Fibroblast of mammary gland (primary cell): ENCODE measurements at places on chromosomes 6 and 20.

- no peak for DNase-seq
Measured at GRCh38 chr20:2741463-2741862, 48.9 kb downstream of the EBF4 start.

GRCh38 chr6:53500095-53500494 is 44.8 kb downstream of the GCLC start:
- DNase-seq = no peak

- peak; percentile 52 for DNase-seq
Measured at GRCh38 chr6:116461932-116462885, 1.0 kb downstream of the CALHM6 start.

GRCh38 chr6:32974016-32974333 is 5.6 kb downstream of the BRD2 start:
- DNase-seq = peak; percentile 62

GRCh38 chr6:81612136-81612535 is 140.3 kb downstream of the TENT5A start:
- no peak for DNase-seq
